ENCODE measurements at places on chromosomes 1 and 21.

DNA sequence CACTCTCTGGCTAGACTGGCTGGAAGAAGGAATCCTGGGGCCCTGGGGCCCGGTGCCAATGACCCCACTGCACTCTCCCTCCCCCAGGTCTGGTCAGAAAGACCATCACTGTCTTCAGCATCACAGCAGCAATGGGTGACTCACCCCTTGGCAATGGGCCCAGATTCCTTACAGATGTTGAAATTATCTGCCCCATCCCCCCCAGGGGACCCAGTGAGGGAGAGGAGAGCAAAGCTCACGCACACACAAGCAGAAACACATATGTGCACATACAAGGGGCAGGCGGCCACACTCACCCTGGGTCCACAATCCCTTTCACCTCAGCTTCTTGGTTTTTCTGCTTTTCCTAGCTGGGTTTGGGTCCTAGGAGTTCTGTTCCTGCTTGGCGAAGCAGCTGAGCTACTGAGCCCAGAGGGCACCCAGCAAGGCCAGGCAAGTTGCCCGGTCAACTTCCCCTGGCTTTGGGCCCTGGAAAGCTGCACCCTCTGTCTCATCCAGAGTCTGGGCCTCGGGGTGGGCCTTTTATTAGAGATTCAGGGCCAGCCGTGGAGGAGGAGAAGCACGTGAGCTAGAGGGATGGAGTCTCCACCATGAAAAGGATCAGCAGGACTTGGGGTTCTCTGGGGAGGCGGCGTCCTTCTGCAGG is 2.6 kb downstream of the COL16A1 start:
- peak; percentile 75 for DNase-seq

DNA sequence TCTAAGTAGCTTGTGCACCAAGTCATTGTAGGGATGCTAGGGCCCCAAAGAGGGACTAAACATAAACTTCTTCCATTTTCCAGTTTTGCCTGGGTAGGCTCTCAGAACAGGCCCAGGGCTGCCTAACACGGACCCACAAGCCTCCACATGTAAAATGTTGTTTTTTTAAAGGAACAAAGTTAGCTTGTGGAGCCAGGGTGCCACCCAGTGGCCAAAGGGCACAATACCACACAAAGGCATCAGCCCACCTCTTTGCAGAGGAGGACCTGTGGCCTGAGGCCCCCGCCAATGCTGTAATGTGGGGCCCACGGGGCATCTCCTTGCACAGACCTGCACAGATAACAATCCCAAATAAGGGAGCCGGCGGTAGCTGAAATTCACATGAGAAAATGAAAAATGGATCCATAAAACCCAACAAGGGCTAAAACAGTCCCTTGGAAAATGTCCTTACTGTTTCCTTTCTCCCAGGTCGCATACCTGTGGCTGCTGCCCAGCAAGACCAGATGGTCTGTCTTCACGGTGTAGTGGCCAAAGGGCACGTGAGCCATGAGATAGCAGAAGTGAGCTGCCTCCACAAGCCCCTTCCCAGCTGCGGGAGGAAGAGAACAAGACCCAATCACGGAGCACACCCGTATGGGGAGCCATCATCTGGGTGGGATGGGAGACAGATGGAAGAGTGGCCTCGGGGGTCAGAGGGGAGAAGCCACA is 23.8 kb downstream of the SEC16B start:
- peak; percentile 86 for DNase-seq

DNA sequence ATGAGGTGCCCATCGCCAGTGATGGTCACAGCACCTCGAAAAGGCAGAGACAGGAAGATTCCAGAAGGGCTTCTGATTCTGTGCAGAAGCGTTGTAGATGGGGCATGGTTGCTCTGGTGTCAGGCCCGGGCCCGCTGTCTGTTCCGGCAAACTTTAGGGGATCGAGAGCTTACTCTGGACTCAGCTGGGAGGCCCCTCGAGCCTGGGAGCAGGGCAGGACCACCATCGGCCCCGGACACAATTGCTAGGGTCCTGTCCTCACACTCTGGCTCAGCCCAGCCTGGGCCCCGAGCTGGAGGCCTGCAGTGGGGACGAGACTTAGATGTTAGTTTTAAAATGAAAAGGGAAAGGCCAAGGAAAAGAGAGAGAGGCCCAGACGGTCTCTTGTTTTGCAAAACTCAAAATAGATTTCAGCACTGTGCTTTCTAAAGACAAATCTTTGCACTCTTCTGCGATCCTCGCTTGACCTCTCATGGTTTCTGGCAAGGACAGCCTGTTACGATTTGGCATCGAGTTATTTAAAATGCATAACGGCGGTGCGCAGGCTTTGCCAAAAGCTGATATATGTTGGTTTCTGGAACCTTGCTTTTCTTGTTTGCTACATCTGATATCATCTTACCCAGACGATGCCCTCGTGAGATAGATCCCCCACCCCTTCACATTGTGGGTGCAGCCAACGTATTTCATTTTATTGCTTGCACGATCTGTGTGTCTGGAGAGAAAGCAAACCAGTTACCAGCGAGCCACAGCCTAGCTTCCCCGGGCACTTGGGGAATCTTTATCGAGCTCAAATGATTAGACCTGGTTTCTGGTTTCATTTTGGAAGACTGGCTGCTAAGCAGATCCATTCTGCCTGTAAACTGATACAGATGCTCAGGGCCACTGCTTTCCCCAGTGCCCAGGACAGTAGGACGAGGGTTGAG is 58.0 kb downstream of the PRDM16 start:
- no peak for DNase-seq

DNA sequence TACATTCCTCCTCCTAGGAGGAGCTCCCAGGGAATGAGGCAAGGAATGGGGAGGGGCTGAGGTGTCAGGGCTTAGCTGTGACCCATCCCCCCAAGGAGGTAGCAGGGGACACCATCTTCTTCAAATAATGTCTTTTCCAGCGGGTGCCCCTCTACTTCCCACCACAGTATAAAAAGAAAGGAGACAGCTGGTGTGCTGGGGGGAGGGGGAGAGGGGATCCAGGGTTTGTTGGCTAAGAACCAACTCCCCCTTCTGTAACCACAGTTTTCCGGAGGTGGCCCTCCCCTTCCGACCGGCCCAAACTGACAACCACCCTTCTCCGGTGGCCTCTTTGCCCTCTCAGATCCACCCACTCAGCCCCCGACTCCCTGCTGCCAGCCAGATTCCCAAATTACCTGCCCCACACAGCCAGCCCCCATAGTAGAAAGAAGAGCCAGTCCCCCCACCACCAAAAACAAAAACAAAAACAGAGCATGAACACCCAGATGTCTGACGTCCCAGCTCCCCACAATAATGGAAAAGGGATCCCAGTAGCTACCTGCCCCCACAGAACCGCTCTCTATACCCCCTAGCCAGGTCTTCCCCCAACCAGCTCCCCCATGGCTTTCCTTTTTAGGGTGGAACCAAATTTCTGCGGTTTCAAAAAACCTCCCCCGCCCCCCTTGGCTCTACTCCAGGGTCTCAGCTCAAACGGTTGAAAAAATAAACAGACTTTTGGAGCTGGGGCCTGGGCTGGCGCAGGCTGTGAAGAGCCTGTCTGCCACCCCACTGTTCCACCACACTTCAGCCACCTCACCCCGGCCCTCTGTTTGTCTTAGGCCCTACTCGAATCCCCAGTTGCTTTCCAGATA is 2.1 kb downstream of the ARHGEF2 start:
- DNase-seq = peak; percentile 93

- no peak for DNase-seq
Measured at GRCh38 chr1:179202161-179202560, 27.3 kb downstream of the ABL2 start.

DNA sequence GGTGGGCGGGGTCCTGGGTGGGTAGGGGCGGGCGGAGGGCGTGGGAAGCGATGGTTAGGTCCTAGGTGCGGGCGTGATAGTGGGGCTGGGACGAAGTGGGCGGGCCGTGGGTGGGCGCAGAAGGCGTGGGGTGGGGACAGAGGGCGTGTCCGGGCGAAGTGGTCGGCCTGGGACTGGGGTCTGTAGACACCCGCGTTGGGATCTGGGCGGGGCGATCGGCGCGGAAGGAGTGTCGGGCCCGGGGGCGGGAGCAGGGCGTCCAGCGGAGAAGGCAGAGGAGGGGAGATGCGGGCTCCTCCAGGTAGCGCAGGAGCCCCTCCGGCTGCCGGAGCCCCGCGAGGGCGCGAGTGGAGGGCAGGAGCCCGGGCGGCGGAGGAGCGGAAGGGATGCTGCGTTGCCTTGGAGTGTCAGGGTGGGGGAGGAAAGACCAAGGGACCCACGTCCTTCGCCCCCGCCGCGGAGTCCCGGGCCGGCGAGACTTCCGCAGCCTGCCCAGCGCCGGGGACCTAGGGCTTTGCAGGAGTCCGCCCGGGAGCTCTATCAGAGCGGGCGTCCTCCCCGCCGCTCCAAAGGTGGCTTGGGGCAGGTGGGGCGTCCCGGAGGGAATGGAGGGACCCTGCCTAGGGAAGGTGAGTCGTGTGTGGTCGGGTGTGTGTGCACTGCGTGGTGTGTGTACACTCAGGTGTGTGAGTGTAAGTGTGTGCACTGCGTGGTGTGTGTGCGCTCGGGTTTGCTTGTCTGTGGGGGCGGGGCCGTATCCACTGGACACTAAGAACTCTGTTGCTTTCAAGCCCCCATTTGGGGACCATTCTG is 27.0 kb upstream of the PRSS38 start:
- DNase-seq = peak; percentile 97

DNA sequence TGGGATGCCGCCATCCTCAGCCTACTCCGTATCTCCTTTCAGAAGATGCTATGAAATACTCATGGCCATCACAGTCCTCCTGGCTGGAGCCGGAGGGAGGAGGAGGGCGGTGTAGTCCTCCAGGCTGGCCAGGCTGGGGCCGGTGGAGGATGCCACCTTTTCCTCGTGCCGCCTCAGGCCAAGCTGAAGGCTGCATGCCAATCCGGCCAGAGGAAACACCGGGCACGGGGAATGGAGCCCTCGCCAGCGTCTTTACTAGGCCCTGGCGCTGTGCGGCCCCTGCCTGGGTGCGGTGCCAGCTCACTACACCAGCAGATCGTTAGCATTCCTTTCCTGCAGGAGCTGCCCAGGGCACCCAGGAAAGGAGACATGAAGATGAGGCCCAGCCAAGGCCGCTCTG is 70.1 kb downstream of the CASZ1 start:
- no peak for DNase-seq

DNA sequence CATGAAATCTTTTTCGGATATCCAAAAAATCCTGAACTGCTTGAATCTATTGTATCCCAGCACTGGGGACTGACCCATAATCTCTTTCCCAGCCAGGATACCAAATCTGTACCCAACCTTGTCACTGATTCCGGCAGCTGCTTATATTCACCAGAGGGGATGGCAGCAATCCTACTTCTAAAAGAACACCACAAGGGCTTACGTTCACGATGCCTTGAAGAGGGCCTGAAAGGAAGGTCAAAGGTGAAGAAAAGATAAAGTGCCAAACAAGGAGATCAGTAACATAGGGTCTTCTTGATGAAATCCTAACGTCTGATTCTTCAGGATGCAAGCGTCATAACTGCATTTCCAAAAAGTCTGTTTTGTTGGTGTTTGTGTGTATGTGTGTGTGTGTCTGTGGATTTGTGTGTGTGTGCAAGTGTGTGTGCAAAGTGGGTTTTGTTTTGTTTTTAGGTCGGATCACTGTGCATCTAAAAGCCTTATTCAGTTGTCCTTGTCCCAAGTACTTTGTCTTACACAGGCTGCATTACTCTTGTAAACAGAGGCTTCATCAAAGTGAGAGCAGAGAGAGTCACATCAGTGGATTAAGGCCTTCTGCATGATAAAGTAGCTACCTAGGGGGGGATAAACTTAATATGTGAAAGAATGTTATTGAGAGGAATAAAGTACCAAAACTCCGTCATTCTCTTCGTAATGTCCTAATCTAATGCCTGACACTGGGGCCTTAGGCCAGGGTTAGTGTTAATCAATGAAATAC is 179.3 kb downstream of the BARHL2 start:
- DNase-seq = peak; percentile 21

- no peak for DNase-seq
Measured at GRCh38 chr1:94304553-94304952, 67.2 kb upstream of the ARHGAP29 start.

GRCh38 chr1:167092653-167093052 is 1.2 kb upstream of the STYXL2 start:
- no peak for DNase-seq

DNA sequence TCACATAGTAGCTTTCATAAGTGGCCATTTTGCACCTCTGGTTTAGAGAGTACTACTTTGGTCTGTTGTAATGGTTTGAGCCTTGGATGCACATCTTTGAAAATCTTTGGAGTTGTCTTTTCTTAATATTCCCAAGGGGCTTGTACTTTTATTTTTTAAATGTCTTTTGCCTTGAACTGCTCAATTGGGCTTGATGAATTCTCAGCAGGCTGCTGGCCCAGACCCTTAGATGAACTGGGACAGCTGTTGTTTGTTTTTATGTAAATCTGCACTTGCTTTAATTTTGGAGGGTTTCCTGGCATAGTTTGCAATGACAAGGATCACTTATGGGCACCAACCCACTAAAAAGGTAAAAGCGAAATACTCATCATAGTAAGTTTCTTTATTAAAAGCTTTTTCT is 24.9 kb downstream of the NGF start:
- DNase-seq = no peak

GRCh38 chr1:167627615-167627864 is 2.5 kb upstream of the RCSD1 start:
- no peak for DNase-seq

DNA sequence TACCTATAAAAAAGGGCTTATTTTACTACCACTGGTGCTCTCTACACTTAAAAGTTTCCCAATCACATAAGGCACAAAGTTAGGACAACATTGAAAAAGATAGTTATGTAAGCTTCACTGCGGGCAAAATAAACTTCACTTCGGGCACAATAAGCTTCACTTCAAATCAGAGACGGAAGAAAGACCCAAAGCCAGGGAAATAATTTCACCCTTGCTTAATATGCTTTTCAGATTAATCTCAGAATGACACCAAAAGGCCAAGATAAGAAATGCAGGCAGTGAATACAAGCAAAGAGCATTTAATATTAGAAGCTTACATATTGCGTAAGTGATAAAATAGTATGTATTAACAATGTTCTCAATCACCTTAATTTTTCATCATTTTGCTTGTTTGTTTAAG is 444.2 kb downstream of the SETD4 start:
- DNase-seq = no peak
